SK-N-DZ (cell line): ENCODE measurements at places on chromosomes 1 and 21.

- DNase-seq = no peak
Measured at GRCh38 chr1:110880708-110881374, 7.9 kb downstream of the CD53 start.

GRCh38 chr1:43522776-43523480 is 7.8 kb upstream of the PTPRF start:
- DNase-seq = peak; percentile 29

GRCh38 chr1:20410503-20410902 is 75.5 kb downstream of the CAMK2N1 start:
- no peak for DNase-seq

- no peak for DNase-seq
Measured at GRCh38 chr1:59878370-59878769, 48.2 kb downstream of the CYP2J2 start.

DNA sequence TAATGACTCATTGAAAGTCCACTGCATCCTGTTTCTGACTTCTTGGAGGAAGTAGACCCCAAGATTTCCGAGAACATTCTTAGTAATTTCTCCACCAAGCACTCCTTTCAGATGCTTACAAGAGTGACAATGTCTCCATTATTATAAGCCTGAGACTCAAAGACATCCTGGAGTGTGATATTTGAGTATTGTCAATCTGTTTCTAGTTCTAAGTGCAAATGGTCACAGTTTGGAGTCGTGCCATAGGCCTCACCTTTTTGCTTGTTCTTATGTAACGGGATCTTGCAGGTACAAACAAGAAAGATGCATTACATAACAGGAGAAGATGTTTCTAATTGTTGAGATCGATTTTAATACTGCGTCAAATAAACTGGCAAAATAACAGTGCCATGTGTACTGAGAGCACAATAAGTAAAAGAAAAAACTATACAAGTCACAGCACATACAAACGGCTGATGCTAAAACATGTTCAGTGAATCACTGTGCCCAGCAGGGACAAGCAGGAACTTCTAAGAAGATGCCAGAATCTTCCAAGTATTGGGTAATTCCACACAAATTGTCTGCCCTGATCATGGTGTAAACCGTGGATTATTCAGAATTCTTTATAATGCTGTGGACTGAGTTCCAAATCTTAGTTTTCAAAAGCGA is 54.1 kb downstream of the CD2 start:
- no peak for DNase-seq

DNA sequence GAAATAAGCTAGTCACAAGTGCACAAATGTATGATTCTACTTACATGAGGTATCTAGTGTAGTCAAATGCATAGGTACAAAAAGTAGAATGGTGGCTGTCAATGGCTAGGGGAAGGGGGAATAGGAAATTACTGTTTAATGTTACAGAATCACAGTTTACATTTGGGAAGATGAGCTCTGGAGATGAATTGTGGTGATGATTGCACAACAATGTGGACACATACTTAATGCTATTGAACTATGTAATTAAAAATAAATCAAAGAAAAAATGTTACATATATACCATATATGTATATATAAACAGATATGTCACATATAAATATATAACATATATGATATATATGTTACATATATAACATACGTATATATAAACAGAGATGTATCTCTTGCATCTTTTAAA is 39.4 kb downstream of the VAV3 start:
- DNase-seq = no peak

- DNase-seq = no peak
Measured at GRCh38 chr1:110033421-110033820, 1.0 kb upstream of the STRIP1 start.

- no peak for DNase-seq
Measured at GRCh38 chr1:8340448-8340847, 22.5 kb downstream of the SLC45A1 start.

DNA sequence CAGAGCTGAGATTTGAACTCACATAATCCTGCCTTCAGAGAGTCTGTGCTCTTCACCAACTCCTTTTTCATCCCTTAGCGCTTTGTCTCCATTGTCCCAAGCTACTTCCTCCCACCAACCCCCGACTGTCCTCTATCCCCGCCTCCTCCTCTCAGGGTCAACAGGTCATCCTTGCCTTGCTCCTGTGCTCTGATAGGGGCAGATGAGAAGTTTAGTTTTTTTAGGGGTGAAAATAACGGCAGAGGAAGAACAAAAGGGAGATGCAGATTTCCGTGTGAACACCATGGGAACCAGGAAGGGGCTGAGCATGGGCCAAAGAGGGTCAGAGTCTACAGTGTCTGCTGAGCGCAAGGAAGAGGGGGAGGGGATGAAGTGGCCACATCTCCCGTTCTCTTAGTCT is 31.9 kb downstream of the GLUL start:
- DNase-seq = no peak

DNA sequence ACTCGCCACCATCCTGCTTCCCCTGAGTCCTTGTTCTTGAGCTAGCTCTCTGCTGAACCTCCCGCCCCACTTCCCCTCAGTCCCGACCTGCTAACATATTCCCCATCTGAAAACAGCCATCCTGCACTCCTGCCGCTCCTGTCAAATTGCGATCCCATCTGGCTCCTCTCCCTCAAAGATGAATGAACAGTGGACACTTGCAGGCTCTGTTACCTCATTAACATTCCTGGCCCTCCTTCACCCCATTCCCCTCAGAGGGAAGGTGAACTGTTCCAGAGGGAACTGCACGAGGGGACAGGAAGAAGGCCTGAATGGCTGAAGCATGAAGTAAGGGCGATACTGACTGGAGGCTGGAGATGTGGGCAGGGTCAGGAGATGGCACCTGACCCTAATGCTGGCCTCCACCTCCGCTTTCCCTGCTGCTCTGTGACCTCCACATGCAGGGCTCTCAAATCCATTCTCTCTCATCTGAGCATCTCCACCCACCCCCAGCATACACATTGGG is 7.4 kb upstream of the CELSR2 start:
- DNase-seq = no peak

- DNase-seq = no peak
Measured at GRCh38 chr1:14949836-14950713, 203.5 kb upstream of the TMEM51 start.

DNA sequence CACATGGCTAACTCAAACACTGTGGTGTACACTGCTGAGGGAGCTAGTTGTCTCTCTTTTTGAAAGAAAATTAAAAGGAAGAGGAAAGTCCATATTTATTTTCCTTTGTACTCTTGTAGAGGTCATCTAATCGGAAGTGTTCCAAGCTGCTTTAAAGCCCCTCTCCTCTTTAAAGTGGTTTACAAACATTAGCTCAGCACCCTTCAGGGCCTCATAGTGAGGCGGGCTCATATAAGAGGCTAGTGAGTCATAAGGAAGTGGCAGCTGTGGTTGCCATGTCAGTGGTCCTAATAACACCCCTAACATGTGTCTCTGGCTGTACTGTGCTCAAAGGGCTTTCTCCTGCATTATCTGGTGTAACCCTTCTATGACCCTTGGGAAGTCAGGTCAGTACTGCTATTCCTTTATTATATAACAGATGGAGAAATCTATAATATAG is 104.4 kb upstream of the SERBP1 start:
- DNase-seq = no peak

DNA sequence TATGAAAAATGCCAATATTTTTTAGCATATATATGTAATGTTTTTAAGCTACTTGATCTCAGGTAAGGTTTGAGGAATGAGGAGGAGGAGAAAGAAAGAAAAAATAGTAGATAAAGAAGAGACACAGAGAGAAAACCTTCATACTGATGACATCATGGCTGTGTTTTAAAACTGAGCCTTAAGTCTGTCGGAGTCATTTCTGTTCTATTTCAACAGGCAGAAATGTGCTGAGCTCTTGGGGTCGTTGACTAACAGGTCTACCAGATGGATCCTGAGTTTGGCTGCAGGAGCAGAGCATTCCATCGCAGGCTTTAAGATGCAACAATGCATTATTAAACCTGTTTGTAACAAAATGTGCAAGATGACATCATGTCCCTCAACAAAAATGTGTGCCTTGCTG is 356.0 kb downstream of the TGFB2 start:
- DNase-seq = no peak

GRCh38 chr21:41398251-41398650 is 27.8 kb upstream of the MX1 start:
- no peak for DNase-seq

- DNase-seq = no peak
Measured at GRCh38 chr1:167291539-167292185, 71.0 kb downstream of the POU2F1 start.

GRCh38 chr21:36237441-36237840 is 80.8 kb downstream of the DOP1B start:
- no peak for DNase-seq

- DNase-seq = no peak
Measured at GRCh38 chr21:38249256-38249655, 7.5 kb upstream of the KCNJ15 start.

GRCh38 chr1:45545553-45546310 is 4.9 kb upstream of the AKR1A1 start:
- no peak for DNase-seq

GRCh38 chr21:17513214-17514123 is 626 bp downstream of the CXADR start:
- peak; percentile 35 for DNase-seq

- DNase-seq = no peak
Measured at GRCh38 chr1:27007909-27008582, 4.6 kb downstream of the TENT5B start.

DNA sequence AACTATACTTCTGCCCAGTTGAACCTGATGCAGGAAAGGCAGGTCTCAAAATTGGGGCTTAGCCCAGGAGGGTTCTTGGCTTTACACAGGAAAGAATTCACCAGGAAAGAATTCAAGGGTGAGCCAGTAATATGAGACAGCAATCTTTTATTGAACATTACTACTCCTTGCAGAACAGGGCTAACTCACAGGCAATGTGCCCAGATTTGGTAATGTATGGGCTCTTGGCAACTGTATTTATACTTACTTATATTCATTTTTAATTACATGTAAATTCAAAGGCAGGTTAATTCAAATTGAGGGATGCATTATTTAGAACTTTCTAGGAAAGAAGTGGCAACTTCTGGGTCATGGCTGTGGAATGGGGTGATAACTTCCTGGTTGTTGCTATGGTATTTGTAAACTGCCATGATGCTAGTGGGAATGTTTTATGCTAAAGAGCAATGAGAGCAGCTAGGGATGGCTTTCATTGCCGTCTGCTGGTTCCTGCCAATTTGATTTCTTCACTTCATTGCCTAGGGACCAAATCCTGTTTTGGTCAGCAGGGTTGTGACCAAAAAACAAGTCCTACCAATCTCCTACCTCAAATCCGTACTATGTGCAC is 107.5 kb downstream of the CHRM3 start:
- DNase-seq = no peak

DNA sequence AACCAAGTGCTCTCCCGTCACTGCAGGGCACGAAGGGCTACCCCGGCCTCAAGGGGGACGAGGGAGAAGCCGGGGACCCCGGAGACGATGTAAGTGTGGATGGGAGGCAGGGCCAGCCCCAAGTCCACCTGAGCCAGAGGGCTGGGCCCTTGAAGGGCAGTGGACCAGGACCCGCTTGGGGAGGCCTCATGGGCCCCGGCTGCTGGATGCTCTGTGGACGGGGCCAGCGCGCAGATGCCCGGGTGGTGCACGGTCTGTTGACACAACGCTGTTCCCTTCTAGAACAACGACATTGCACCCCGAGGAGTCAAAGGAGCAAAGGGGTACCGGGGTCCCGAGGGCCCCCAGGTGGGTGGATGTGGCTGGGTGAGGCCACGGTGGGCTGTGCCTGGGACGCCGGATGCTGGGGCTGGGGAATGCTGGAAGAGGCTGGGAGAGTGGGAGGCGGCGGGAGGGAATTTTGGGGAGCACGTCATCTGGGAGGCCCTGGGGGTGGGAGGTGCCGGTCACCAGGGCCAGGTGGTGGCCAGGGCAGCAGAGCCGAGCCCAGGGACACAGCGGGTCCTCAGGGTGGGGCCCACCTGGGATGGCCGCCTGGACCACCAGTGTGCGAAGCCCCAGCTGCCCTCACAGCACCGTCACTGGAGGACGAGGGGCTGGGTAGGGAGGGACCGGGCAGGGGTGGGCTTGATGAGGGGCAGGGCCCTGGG is 17.5 kb downstream of the COL6A1 start:
- DNase-seq = no peak

DNA sequence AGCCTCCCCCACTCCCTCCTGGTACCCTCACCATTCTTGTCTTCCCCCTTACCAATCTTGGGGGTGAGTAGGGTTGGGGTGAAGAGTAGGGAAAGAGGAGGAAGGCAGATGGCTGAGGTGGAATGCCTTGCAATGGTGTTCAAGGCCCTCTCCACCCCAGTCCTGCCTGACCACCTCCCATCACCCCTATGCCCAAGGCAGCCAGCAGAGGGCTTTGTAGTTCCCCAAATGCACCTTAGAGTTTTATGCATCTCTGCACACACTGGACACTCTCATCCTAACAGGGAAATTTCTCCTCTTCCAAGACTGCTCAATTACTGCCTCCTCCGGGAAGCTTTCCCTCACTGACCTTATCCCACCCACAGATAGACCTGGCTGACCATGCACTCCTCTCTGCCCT is 15.4 kb downstream of the KIF17 start:
- no peak for DNase-seq

DNA sequence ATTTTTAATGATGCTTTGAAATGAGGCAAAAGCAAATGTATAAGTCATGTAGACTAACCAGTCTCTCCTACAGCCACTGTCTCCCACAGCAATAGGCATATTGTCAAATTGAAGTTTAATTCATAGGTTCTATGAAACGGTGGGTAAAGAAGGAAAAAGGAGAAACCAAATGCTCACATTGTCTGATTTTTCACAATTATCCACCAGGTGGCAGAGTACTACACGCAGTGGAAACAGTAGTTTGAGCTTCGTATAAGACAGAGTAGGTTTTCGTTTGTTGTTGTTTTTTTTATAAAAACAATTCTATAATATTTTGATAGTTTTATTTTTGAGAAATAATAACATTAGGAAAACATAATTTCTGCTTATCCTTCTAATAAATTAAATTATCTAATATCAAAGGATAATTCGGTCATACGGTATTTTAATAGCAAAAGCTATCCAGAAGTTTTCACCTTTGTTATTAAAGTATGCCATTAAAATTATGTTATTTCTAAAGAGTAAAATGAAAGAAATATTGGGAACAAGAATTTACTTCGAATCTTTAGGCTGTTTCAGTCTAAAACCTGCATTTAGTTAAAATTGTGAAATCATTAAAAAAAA is 39.1 kb downstream of the TYW3 start:
- DNase-seq = peak; percentile 56

DNA sequence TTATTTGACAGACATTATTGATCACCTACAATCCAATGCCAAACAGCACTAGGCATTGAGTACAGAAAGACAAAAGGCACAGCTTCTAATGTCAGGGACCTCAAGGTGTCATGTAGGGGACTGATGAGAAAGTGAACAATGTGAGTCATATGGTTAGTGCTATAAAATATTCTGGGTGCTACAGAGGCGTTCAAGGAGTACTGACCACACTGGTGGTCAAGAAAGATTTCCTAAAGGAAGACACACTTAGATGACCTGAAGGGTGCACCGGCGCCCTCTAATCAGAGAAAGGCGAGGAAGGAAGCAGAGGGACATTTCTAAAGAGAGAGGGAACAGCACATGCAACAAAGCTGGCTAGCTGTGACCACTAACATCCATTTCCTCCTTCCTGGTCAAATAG is 64.9 kb upstream of the F3 start:
- DNase-seq = no peak

- DNase-seq = no peak
Measured at GRCh38 chr1:147741065-147741464, 19.3 kb downstream of the GJA5 start.
